ENCODE measurements at places on chromosomes 1 and 21. TPM values are rescaled to one million over a fixed set of nuclear protein-coding genes. Genes with fewer than 3 reads are reported as not detected.

The UBXN11 gene
- 37.0 TPM for total RNA-seq

The ZDHHC18 gene
- total RNA-seq: 53.5 TPM

The BLACAT1 gene
- 0.30 TPM for total RNA-seq

The FAM72C gene
- 7.3 TPM for total RNA-seq

The HES3 gene
- total RNA-seq: not detected

The TESK2 gene
- 4.4 TPM for total RNA-seq

The CCDC28B gene
- 37.7 TPM for total RNA-seq

The RORC gene
- 0.76 TPM for total RNA-seq

The HSF2BP gene
- 0.58 TPM for total RNA-seq

The UBL4B gene
- total RNA-seq: not detected

The PPIAL4G gene
- total RNA-seq: 0.83 TPM

The GJB4 gene
- total RNA-seq: not detected

The NBPF6 gene
- not detected for total RNA-seq

The C1orf185 gene
- not detected for total RNA-seq

The CIART gene
- 3.0 TPM for total RNA-seq

The NEXN gene
- 2.5 TPM for total RNA-seq

The ZNF648 gene
- total RNA-seq: not detected

The ASPM gene
- total RNA-seq: 66.3 TPM

The KCNJ6 gene
- total RNA-seq: not detected

The SIM2 gene
- total RNA-seq: not detected

The RAVER2 gene
- total RNA-seq: 0.88 TPM

The LAMC2 gene
- total RNA-seq: not detected

Measured in activated naive CD4-positive, alpha-beta T cell treated with anti-CD3 and anti-CD28 coated beads, Interleukin-2, amount 10 ng/mL, durations not matched to agents 5 hours and 36 hours (primary cell).